ENCODE measurements at places on chromosomes 2 and 18. TPM values are rescaled to one million over a fixed set of nuclear protein-coding genes. Genes with fewer than 3 reads are reported as not detected.

The MAP3K19 gene
- not detected for total RNA-seq

The UGT1A10 gene
- not detected for total RNA-seq

The FAM228A gene
- total RNA-seq, result not detected

The UGT1A5 gene
- total RNA-seq, result not detected

The PLB1 gene
- 0.06 TPM for total RNA-seq

The ZSWIM2 gene
- total RNA-seq, result not detected

The CPLX4 gene
- not detected for total RNA-seq

The TMEFF2 gene
- total RNA-seq, result 0.14 TPM

The KHK gene
- 1.7 TPM for total RNA-seq

The CHST9 gene
- total RNA-seq, result not detected
